ENCODE measurements at places on chromosomes 11 and 22.
A peak's percentile ranks its signal among the peaks of the same experiment; 100 is the strongest.

DNA sequence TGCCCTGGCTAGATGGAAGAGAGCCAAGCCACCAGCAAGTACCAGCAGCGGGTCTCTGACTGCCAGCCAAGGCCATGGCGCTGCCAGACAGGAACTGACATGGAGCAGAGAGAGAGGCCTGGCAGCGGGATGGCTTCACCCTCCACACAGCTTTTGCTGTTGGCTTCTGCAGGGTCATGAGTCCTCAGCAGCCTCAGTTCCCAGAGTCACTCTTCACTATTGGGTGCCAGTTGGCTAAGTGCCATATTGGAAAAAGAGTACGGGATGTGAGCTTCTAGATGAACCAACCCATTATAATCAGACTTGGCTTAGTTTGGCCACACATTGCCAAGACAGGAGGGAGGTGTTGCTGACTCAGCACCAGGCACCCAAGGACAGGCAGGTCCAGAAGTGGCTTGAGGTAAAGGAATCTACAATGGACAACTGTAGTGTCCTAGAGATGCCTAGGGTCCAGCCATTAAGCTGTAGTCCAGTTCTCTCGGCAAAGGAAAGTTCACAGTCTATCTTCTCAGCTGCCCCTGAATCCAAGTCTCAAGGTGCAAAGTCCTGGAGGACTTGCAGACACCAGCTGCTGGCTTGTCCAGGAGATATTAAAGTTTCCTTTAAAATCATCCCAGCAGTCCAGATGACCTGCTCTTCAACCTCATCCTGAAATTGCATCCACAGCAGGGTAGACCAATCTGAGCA lies 40.7 kb upstream of the POU2AF1 start:
- no peak for DNase-seq

- no peak for DNase-seq
Measured at GRCh38 chr11:5368502-5369043, 15.0 kb upstream of the OR51M1 start.

DNA sequence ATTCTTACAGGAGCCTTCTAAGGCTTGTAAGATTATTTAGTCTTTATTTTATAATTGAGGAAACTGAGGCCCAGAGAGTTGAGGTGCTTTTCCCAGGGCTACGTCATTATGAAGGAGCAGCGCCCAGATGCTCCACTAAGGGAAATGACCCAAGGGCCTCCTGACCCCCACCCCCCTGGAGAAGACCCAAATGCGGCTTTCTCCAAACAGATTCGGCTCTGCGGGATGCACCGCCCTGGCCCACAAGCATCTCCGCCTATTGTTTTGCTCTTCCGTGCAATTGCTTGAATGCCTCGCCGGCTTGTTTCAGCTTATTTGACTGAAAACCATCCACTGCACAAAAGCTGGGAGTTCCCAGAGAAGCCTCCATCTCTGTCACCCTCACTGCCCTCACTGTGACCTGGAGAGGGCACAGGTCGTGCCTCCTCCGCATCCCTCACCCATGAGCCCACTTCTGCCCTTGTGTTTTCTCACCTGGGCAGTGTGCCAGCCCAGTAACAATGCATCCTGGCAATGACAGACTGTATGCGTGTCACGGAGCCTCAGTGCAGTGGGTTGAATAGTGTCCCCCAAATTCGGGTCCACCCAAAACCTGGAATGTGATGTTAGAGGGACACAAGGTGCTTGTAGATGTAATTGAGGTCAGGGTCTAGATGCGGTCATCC lies 790.2 kb downstream of the TBC1D22A start:
- DNase-seq, result no peak

- DNase-seq, result no peak
Measured at GRCh38 chr22:20779818-20780158, 5.9 kb downstream of the SERPIND1 start.

GRCh38 chr11:46338988-46339666 lies 8.1 kb upstream of the DGKZ start:
- no peak for DNase-seq

DNA sequence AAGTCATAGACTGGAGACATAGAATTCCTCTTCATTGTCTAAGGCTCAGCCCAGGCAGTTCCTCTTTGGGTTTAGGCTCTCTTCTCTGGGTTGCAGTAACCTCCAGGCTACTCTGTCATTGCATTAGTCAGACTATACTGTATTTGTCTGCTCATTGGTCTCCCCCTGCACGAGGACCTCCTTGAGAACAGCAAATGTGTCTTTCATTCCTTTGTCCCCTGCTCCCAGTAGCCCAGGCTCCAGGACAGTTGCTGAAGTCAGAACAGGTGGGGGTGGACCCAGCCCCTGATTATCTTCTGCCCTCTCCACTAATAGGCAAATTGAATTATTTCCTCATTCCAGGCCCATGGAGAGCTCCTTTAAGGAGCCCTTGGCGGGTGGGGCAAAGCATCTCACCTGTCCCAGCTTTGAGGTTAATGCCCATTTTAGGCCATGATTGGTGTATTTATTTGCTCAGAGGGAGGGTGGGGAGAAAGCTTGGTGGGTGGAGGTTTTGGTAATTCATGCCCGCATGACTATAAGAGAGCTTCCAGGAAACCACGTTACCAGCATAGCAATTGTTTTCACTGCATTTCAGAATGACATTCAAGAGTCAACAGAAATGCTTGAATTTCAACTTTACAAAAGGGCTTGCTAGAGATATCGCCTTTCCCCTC lies 40.9 kb downstream of the NAV2 start:
- DNase-seq, result no peak

DNA sequence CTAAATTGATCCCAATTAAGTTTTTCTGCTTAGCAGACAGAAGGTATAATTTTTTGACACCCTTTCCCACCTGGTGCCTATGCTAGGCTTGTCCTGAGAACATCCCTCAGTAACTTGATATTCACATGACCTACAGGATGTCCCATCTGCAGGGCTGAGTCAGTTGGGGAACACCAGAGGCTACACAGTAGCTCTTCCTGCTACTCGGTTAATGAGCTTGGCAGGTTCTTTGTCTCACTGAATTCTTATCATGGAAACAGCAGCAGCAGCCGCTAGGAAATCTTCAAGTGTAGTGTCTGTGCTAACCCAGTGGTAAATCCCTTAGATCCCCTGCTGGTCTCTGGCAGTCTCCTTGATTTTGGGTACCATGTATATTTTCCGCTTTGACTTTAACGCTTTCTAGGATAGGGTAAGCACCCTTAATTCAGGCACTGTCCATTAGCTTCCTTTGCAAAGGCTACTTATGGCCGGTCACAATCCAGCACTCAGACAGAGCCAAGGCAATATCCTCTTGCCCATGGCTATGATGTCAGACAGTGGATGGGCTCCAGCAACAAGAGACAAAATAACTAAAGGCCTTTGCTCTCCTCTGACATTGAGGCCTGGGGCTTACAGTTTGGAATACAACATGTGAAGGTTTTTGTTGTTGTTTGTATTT lies 8.5 kb downstream of the MRPL16 start:
- no peak for DNase-seq

GRCh38 chr11:68976563-68976962 lies 4.2 kb downstream of the MRGPRD start:
- DNase-seq, result no peak

DNA sequence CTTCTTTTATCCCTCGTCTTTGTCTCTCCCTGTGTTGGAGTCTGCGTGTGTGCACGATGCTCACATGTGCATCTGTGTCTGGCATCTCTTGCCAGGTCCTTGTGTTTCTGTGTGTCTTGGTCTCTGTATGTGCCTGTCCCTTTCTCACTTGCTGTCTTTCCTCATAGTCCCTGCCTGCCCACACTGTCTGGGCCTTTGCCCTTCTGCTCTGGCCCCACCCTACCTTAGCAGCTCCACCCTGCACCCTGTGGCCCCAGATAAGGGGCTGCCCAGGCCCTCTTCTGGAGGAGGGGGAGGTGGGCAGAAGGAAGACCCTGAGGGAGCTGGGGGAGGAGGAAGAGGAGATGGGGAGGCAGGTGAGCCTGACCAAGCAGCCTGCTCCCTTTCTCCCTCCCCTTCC lies 2.8 kb downstream of the EHBP1L1 start:
- DNase-seq, result no peak

DNA sequence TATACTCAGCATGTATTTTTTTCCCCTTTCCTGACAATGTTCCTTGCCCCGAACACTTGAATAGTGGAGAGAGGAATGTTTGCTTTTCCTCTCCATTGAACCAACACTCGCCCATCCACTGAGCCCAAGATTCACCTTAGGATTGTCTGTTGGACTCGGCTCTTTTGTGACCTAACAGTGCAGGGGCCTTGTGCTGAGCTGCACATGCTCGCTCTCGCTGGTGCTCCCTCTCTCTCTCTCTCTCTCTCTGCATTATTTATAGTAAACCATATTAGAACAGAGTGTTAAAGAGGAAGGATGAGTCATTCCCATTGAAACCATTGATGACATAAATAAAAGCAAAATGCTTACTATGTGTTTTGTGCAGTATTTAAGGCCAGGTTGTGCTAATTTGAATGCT lies 20.7 kb downstream of the ZBTB16 start:
- no peak for DNase-seq

- DNase-seq, result no peak
Measured at GRCh38 chr22:48651981-48652538, 1175.6 kb downstream of the BRD1 start.

DNA sequence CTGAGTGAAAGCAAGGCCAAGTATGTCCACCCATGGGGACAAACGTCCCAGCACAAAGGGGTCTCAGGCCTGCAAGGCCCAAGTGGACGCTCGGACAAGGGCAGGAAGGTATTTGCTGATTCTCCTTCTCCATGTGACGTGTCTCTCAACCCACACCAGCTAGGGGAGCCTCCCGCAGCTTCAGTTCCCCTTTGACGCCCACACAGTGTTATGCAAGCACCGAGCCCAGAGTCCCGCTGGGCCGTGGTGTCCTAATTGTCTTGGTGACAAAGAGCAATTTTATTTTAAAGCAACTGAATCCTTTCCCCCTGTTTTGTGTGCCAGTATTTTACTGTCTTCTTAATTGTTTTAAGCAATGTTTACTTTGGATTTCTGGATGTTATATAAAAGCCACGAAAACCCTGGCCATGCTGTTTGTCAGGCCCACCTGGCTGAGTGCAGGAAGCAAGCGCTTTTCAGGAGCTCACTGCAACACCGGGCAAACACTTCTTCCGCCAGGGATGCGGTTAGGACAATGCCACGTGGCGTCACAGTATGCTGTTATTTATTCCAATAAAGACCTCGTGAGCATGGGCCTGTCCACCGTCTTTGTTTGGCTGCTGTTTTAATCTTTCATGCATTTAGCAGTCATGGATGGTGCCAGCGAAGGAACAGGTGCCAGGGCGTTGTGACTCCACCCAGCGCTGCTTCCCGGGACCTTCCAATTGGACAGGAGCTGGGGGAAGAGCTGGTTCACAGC lies 8.2 kb upstream of the PARVG start:
- DNase-seq, result no peak

DNA sequence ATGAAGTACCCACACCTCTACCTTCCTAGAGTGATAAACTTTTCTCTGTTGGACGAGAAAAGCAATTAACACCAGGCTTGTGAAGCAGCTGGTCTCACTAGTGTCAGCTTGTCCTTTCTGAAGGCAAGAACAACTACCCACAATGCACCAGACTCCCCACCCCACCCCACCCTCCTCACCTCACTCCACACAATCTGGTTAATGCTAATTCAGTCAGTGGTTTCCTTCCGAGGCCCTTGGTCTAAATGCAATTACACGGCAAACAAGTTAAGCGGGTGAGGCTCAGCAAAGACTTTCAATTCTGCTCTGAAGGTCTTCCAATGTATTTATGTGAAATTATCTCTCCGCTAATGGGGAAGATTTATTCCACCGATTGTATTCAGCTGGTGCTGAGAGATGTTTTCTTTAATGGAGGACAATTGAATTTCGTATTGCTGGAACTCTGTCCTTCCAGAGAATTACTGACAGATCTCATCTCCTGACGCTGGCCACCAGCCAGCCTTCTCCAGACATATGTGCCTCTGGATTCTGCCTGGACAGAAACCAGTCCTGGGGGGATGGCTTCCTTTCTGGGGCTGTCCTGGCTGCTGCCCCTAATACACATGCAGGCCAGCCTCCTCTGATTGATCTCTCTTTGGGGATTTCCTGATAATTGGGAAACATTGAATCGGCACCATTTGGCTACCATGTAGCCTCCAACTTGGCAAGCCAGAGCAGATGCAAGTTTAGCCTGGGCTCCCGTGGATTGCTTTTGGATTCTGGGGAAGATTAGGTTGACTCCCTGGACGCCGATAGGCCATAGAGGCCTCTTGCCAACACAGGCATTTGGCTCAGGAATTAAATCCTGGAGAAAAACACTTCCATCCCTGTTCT lies 165.8 kb upstream of the NARS2 start:
- DNase-seq, result no peak

DNA sequence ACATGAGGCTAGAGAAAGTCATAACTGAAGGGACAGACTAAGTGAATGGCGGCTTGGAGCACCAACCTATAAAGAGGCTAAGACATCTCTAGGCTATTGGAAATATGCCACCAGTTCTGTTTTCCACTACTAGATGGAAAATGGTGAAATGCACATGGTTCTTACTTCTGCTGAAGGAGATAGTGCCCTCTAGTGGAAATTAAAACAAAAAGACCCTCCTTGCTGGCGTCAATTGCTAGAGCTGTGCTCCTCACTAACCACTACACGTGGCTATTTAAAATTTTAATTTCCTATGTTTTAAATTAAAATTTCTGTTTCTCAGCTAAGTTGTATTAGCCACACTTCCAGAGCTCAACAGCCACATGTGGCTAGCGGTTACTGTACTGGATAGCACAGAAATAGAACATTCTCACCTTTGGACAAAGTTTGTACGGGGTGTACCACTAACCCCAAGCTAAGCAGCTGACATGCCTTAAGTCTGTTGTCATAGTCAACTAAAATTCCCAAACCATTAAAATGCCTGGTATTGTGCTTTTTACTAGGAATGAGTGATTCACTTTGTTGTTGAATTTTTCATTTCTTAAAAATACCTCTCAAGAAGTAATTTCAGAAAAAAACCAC lies 34.1 kb upstream of the CALCA start:
- DNase-seq, result no peak

- DNase-seq, result no peak
Measured at GRCh38 chr22:38935023-38935422, 22.4 kb upstream of the APOBEC3A start.

DNA sequence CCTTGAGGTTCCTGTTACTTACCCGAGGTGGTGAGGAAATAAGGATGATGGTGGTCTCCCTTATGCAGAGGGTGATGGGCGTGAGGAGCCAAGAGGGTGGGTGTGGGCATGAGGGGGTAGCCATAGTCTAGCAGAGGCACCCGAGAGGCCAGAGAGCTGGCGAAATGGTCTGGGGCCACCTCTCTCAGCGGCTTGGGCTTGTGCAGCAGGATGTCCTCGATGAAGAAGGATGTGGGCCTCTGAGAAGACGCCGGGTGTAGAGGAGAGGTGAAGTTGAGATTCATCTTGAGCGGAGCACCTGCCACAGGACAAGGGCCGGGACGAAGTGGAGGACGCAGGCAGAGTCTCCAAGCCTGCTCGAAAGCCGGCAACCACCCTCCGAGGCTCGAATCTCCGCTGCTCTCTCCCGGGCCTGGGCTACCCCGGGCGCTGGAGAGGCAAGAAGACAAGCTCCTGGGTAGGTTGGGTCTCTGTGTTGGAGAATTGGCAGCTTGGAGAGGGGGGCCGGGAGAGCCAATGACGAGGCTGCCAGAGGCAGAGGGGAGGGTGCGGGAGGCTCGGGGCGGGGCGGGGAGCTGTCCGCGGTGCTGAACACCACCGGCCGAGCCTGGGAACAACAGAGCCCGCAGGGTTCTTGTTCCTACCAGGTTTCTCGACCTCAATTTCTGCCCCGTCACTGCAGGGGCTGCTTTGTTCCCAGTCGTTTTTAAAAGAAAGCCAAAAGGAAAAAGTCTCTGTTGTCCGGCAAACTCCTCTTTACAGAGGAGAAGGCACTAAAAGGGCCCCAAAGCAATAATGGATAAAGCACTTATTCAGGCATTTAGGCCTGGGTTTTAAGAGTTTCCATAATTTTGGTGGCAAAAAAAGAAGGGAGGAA lies at the start of gene BSX:
Gene BSX (minus strand): TSS at position 447 of the 877 bp plus-strand sequence. CDS start 163 bp downstream, at position 284.
- DNase-seq, result peak; percentile 63
